ENCODE measurements at places on chromosomes 3 and 15. TPM values are rescaled to one million over a fixed set of nuclear protein-coding genes. Genes with fewer than 3 reads are reported as not detected.
A peak's percentile ranks its signal among the peaks of the same experiment; 100 is the strongest.

Gene CHST13
- total RNA-seq: 1.4 TPM

Gene FYCO1
- total RNA-seq: 97.4 TPM

Gene SLC24A5
- total RNA-seq: not detected

Gene KBTBD13
- not detected for total RNA-seq

Gene MAGI1
- total RNA-seq: 105 TPM

Gene ITGA11
- total RNA-seq: 0.58 TPM

Gene ZDHHC23
- 26.3 TPM for total RNA-seq

Gene ROPN1B
- total RNA-seq: not detected

Gene RLBP1
- total RNA-seq: not detected

Gene TERB2
- not detected for total RNA-seq

Gene DCBLD2
- total RNA-seq: 31.6 TPM

Gene ITPKA
- 3.6 TPM for total RNA-seq

Gene PLSCR4
- total RNA-seq: 22.2 TPM

Gene HACL1
- 36.2 TPM for total RNA-seq

DNA sequence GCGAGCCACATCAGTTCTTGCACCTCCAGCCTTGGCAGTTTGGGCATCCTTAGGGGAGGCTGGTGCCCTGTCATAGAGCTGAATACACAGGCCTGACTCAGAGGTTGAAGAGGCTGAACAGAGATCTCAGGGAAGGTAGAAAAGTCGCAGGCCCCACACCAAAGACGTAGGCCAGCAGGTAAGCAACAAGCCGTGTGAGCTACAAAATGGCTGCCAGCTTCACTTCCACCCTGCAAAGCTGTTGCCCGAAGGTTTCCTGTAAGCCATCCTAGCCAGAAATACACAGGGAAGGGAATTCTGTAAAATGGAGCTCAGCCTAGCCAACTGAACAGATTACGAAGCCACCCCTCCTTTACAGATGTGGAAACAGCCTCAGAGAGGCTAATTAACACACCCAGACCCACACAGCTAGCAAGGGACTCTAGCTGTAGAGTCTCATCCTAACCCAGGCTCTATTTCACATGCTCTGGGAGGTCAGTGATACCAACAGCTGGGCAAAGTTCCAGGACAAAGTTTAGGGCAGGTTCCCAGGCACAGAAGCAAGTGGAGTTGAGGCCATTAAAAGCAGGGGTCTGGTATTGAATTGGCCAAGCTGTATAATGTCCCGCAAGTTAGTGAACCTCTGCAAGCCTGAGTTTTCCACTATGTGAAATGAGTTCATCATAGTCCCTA lies 66.3 kb upstream of the RASGRF1 start:
- no peak for DNase-seq

- DNase-seq: no peak
These were observed 38.4 kb downstream of the KCNAB1 start for GRCh38 chr3:156158656-156159295.

GRCh38 chr15:47652844-47653243 lies 64.5 kb upstream of the SEMA6D start:
- no peak for DNase-seq

DNA sequence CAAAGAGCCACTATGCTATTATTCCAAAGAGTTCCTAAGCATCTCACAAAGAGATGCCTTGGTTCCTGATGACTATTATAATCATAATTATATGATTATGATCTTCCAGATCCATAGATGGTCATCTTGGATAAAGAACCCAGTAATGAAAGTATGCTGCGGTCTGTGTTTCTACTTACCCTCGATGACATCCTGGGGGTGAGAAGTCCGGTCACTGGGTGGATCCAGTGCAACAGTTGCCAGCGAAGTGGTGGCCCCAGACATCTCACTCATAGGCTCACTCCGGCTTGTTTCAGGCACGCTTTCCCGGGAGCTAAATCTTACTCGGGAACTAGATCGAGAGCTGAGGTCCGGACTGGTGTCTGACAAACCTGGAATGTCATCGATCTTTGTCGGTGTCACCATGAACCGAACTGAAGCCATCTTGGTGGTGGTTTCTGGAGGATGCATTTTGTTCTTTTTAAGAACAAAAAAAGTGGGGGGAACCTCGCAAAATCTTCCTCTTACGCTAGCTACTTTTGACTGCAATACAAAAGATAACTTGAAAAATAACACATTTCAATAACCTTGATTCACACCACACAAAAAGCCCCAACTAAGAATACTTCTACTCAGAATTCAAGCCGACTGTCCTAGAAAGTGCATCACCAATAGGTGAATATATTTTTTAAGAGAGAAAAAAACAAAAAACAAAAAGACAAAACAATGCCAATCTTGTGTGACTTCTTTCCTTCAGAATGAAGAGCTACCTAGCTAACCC lies 1.2 kb downstream of the SLC12A6 start:
- DNase-seq: no peak

GRCh38 chr3:115071166-115071565 lies 75.9 kb downstream of the ZBTB20 start:
- DNase-seq: no peak

DNA sequence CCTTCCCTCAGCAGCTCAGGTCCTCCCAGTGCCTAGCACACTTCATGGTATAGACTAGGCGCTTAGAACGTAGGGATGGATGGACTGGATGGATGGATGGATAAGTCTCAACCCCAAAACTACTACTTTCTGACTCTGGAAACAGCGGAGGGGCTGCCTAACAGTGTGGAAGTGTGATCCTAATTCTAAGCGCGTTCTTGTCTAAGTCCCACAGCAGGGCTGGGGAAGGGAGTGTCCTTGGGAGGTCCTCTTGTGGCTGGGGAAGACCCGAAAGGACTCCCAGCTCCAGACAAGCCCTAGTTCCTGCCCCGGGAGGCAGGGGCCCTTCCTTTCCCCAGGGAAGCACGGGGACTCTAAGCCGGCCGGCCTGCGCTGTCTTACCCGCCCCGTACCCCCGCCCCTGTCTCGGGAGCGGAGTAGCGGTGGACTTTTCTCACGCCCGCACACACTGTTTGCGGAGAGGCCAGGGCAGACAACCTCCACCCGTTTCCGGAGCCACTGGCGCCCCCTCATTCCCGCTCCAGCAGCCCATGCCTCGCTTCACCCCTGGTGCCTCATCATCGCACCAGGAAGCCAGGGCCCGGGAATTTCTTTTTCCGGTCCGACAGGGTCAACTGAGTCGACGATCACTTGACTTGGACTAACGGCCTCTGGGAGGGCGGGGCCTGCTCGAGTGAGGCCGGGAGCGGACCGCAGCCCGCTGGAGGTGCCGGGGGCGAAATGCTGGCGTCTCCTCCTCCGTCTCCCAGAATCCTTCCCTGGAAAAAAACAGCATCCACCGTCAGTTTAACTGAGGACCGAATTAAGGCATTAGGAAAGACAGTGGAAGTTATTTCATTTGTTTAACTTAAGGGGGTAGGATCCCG lies 133.3 kb downstream of the TBC1D2B start:
- DNase-seq: peak; percentile 91

DNA sequence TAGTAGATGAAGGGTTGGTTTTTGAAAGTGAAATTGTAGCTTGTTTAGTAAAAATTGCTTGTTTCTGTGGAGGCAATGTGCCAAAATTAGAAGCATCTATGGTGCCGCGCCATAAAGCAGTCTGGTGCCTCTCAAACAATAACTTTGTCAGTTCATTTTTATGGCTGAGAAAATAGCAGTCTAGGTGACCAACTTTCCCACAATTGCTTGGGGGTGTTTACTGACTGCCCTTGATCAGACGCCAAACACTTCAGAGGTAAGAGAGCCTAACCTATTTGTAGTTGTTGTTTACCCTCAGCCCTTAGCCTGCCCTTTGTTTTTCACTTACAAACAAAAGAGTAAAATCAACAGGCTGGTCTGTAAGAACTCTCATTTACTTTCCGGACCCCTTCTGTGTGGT lies 174.5 kb downstream of the FNDC3B start:
- DNase-seq: no peak

- DNase-seq: peak; percentile 72
These were observed 74.3 kb upstream of the VGLL4 start for GRCh38 chr3:11717768-11718636.

- DNase-seq: no peak
These were observed 25.4 kb downstream of the CACNA2D2 start for GRCh38 chr3:50478051-50478450.

- no peak for DNase-seq
These were observed 268.1 kb downstream of the TAFA4 start for GRCh38 chr3:68664276-68664675.

DNA sequence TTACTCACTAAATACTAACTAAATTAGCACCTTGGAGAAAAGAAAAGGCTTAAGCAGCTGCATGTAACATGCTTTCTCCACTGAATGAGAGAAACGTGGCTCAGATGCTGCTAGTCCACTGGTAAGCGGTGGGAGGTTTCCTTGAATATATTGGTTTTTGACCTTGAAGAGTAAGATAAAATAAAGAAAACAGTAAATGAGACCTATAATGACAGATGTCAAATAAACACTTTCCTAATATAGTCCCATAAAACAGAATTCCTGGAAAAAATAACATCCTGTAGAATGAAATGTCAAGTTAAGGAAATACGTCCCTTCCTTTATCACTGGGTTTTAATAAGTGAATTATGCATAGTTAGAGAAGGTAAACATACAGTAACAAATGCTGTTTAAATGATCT lies 215.0 kb downstream of the DPH6 start:
- no peak for DNase-seq

- DNase-seq: no peak
These were observed 68.6 kb upstream of the ATP13A3 start for GRCh38 chr3:194555175-194556062.

DNA sequence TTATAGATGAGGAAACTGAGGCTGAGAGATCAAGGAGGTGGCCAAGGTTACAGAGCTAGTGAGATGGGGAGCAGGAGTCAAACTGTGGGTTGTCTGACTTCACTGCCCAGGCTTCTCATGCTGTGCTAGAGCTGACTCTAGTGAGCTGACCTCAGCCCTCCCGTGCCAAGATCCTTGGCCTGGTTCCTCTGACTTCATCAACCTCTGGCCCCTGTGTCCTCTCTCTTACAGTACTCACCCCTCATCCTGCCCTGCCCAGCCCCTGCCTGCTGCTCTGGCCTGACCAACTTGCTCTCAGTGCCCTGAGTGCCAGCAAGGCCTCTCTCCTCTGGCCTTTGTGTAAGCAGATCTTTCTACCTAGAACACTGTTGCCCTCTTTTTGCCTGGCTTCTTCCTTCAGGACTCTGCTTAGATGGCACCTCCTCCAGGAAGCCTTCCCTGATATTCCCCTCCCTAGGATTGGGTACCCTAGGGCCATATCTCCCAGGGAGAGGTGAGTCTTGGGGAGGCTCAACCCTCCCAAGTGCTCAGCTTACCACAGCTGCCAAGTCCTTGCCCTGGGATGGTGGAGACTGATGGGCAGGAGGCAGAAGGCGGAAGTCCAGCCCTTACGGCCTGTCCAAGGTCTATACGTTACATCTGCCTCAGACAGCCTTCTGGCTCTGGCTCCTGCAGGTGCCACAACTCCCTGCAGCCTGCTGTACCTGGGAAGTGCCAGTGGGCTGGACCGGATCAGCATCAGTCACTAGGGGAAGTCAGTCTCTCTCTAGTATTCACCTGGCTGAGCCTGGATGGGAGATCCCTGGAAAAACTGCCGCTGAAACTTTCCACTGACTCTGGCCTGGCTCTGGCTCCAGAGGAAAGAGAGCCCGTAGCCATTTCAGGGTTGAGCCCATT lies 36.3 kb upstream of the FAM107A start:
- no peak for DNase-seq

GRCh38 chr3:129626744-129627349 lies 20.4 kb upstream of the PLXND1 start:
- peak; percentile 95 for DNase-seq

GRCh38 chr3:65995515-65995914 lies 43.2 kb downstream of the MAGI1 start:
- no peak for DNase-seq

DNA sequence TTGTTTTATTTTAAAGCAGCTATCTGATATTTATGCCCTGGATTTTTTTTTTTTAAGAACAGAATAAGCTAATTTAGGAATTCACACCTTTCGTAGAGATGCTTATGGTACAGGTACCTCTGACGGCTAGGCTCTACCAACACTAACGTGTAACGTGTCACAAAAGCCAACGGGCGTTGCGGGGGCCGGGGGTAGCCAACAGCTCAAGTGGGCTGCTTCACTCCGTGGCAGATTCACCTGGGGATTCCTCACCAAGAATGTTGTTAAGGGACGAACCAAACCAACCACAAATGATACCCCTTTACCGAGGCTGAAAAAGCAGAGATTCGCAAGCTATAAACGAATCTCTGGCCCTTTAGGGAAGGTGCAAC lies 1.0 kb downstream of the TMCC1 start:
- DNase-seq: no peak

DNA sequence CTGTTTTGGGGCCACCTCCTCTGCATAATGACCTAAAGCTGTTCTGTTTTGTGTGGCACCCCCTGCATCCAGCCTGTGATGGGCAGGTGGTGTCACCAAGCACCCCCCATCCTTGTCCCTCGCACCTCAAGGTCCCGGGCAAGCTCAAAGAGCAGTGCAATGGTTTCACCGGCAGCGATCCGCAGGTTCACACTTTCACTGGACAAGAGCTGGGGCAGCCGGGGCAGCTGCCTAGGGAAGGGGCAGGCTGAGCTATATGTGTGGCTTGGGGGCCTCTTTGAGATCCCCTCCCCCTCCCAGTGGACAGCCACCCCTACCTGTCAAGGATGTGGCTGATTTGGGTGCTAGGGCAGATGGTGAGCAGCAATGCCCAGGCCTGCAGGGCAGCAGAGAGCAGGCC lies 3.1 kb downstream of the IFRD2 start:
- DNase-seq: no peak

DNA sequence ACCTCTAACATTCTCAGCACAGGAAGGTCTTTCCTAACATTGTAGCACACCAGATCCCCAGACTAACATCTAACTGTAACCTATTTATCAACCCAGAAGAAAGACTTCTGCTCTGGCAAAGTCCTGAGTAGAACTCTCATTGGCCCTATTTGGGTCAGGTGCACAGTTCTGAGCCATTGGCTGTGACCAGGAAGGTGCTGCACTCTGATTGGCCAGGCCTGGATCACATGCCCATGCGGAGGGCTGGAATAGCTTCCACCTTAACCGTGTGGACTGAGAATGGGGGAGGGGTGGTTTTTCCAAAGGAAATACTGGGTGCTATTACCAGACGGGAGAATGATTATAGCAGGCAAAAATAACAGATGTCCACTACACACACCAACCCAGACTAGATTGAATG lies 11.5 kb downstream of the FEZF2 start:
- DNase-seq: no peak

DNA sequence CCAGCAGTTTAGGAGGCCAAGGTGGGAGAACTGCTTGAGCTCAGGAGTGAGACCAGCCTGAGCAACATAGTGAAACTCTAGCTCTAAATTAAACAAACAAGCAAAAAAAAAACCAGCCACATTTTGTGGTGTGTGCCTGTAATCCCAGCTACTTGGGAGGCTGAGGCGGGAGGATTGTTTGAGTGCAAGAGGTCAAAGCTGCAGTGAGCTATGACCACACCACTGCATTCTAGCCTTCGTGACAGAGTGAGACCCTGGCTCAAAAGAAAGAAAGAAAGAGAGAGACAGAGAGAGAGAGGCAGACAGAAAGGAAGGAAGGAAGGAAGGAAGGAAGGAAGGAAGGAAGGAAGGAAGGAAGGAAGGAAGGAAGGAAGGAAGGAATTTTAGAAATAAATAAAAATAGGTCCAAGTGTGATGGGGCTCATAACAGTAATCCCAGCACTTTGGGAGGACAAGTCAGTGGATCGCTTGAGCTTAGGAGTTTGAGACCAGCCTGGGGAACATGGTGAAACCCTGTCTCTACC lies 38.7 kb upstream of the LRIG1 start:
- DNase-seq: no peak
